ENCODE measurements at places on chromosomes 4 and X.

DNA sequence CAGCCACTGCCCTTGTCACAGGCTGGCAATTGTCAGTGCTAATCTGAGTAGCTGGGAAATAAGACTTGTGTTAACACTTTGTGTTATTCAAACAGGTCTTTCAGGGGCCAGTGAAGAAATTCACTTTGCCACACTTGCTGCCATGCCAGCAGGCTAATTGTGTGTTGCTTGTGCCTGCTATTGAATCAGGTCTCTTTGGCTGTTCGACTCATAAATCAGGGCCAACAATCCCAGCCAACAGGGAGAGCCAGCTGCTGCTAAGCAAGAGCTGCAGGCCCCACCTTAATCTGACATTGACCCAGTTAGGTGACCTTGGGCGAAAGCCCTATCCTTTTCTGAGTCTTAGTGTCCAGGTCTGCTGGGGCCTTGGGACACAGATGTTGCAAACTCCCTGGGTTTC is 28.1 kb upstream of the MAMLD1 start:
- no peak for DNase-seq

GRCh38 chr4:41506130-41506529 is 31.8 kb upstream of the LIMCH1 start:
- DNase-seq, result no peak

GRCh38 chrX:46757593-46757992 is 1.3 kb downstream of the SLC9A7 start:
- DNase-seq, result no peak

DNA sequence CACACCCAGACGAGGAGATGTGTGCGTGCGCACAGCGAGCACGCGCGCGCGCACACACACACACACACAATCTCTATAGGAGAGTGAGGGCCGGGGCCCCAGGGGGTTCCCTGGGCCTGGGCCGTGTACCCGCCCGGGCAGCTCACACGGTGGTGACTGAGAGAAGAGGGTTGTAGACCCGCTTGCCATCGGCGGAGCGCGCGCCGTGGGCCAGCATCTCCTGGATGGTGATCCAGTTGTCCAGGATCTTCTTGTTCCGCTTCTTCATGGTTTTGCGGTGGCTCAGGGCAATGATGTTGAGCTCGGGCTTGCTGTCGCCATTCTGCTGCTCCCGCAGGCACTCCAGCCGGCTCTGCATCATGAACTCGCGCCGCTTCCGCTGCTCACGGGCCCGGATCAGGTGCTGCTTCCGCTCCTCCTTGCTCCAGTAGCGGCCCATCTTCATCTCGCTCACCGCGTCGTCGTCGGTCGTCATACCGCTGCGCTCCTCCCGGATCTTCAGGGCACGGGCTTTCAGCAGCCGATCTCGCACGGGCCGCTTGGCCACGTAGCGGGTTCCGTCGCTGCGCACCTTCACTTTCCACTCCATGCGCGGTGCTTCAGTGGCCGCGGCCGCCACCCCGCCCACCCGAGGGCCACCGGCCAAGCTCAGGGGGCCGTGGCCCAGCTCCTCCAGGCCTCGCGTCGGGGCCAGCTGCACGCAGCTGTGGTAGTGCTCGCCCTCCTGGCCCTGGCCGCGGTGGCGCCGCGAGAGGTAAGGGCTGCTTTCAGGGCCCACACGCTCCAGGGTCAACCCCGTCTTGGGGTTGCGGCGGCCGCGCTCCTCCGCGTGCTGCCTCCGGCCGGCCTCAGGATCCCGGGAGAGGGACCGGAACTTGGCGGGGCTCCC is 9.0 kb downstream of the SSR4 start:
- DNase-seq, result no peak

DNA sequence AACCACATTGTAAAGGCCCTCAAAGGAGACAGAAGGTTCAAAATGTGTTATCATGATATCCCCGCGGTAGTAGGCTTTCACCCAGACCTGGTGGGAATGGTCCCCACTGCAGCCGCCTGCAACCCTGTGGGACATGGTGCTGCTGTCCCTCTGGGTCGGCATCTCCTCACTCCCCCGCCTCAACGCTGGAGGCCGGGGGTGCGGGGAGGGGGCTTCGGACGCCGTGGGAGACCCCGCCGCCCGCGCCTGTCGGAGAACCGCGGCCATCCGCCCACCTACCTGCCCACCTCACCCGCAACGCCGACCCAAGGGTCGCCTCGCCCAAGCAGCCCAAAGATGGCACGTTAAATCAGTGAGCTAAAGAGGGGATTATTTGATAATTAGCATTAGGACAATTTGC is 11.2 kb upstream of the ARMCX1 start:
- no peak for DNase-seq

- no peak for DNase-seq
Measured at GRCh38 chr4:119038116-119038841, 97.4 kb upstream of the MYOZ2 start.

DNA sequence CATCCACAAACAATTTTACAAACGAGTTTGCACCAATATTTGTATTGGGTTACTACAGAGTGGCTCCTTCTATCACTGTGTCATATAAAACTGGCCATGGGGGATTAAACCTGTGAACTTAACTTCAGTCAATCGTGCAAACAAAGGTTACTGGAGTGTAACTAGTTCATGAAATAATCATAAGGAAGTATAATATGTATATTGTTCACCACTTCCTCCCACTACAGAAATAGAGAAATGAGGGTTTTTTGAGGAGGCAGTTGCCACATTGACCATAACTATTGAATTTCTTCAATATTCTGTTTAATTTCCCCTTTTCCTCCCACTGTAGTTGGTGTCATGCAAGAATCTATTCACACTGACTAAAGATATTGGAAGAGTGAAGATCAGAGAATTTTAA is at the start of gene GPR82:
TSS of gene GPR82 (plus strand) at position 356 of the 400 bp plus-strand sequence. CDS start 2,846 bp downstream, outside the sequence.
- DNase-seq, result no peak
